ENCODE measurements at places on chromosomes 2 and 18. TPM values are rescaled to one million over a fixed set of nuclear protein-coding genes. Genes with fewer than 3 reads are reported as not detected.

The PSMA8 gene
- total RNA-seq, result not detected

The MARCO gene
- total RNA-seq, result 58.6 TPM

The COL5A2 gene
- total RNA-seq, result 111 TPM

The TNS1 gene
- 154 TPM for total RNA-seq

The NR4A2 gene
- total RNA-seq, result 3.8 TPM

The SP100 gene
- 128 TPM for total RNA-seq

The MYO3B gene
- total RNA-seq, result 0.16 TPM

The NAGK gene
- total RNA-seq, result 115 TPM
